KBM-7 (cell line): ENCODE measurements at places on chromosomes 11 and 22.

DNA sequence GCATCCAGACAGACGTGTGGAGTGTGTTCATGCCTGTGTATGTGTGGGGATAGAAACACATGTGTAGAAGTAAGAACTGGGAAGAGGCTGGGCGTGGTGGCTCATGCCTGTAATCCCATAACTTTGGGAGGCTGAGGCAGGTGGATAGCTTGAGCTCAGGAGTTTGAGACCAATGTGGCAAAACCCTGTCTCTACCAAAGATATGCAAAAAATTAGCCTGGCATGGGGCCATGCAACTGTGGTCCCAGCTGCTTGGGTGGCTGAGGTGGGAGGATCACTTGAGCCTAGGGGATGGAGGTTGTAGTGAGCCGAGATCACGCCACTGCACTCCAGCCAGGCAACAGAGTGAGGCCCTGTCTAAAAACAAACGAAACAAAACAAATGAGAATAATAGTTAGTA, 1166.6 kb downstream of the TBC1D22A start:
- no peak for DNase-seq

DNA sequence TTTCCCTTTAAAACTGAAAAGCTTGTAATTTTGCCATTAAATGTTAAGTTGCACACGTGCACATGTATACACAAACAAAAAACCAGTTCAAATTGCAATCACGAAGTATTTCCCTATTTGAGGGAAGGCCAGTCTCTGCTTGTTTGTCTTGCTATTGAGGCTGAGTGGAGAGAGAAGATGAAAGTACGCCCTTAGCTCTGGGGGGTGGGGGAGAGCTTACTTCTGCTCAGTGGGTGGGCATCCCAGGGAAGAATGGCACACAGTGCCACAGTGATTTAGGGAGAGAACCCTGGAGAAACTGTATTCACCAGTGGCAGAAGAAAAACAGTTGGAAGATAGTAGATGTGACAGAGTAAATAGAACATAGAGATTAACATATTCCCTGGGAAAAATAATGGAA, 8.7 kb downstream of the YAP1 start:
- DNase-seq: no peak

- DNase-seq: no peak
These were observed 611.1 kb downstream of the BRD1 start for GRCh38 chr22:49216579-49216978.

- peak; percentile 28 for DNase-seq
These were observed 5.3 kb upstream of the LRRC10B start for GRCh38 chr11:61503135-61503770.

- DNase-seq: no peak
These were observed 38.4 kb upstream of the THY1 start for GRCh38 chr11:119461229-119461963.

DNA sequence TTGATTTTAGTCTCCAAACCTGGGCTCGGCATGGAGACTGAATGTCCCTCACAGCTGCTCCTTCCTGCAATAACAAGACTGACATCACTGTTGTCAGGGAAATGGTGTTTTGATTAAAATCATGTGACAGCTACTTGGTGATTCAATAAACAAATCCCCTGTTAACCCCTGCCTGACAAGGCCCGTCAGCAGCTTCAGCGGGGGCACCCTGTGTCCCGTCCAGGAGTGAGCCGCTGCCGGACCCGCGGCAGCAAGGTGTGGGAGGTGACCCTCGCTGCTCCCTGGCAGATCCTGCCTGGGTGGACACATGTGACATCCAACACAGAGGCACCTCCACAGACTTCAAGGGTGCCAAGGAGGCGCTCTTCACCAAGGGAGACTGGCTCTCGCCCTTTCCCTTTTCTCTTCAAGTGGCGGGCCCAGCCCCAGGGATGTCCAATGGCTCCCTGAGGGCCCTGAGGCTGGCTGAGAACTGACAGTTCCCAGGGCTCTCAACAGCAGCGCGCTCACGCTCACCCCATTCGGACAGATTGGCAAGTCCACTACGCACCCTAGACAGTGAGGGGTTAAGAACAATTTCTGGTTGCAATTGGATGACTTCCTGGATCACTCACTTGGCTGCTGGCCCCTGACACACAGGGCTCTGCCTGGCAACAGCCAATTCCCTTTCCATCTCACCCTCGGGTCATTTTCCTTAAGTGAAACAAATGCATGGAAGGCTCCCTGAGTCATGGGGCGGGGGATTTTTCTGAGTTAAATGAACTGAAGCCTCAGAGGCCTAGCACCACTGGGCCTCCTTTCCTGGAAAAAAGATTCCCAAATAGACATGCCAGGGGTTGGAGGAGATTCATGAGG, 30.7 kb downstream of the PPP2R1B start:
- DNase-seq: no peak

GRCh38 chr11:63766531-63767235, 1.9 kb downstream of the ZFTA start:
- no peak for DNase-seq

DNA sequence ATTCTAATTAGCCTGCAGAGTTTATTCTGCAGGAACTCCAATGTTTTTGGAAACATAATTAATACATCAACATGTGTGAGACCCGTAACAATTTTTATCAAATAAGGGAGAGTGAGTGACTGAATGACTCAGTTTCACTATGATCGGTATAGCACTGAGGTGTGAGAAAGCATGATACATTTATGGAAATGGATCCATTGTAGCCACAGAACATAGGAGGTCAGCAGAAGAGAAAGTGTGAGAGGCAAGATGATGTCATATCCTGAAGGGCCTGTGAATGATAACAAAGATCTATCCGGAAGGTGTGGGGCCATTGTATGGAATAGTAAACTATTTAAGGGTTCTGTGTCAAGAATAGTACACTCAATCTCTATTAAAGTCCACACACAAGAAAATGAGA, 1406.1 kb upstream of the TENM4 start:
- DNase-seq: no peak

DNA sequence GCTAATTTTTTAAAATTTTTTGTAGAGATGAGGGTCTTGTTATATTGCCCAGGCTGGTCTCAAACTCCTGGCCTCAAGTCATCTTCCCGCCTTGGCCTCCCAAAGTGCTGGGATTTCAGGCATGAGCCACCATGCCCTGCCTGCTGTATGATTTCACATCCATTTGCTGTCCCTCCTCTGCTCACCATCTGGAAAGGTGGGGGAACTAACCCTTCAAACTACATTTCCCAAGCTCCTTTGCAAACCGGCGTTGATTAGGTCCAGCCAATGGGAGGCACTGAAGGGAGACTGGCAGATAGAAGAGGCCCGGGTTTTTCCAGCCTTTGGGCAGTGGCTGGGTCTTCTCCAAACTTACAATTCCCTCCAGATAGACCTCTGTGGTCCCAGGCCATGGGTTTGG, 19.3 kb downstream of the RFPL1 start:
- DNase-seq: peak; percentile 47

- no peak for DNase-seq
These were observed 33.6 kb downstream of the MAP6 start for GRCh38 chr11:75635066-75635862.

- no peak for DNase-seq
These were observed 882 bp downstream of the ANO1 start for GRCh38 chr11:70078781-70079616.

DNA sequence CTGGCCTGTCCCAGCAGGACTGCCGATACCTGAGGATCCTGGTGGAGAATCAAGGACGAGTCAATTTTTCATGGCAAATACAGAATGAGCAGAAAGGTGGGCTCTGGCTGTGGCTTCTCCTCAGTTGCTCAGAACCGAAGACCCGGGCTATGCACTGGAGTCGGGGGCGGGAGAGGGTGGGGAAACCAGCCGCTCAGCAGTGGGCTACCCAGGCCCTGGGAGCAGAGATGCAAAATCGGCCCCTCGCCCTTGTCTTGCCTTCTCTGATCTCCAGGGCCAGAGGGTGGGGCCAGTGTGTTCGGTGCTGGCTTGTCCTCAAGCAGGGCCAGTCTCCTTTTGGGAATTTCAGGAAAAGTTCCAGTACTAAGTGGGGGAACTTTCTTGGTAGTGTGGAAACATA, 18.4 kb upstream of the GLB1L2 start:
- no peak for DNase-seq

GRCh38 chr11:60700689-60701468, 1.5 kb downstream of the MS4A8 start:
- DNase-seq: peak; percentile 68

- DNase-seq: no peak
These were observed 16.7 kb downstream of the RNH1 start for GRCh38 chr11:490186-490929.

- DNase-seq: no peak
These were observed 177.1 kb downstream of the LRRC4C start for GRCh38 chr11:41282395-41282794.

GRCh38 chr11:12653729-12654128, 20.5 kb upstream of the TEAD1 start:
- no peak for DNase-seq

GRCh38 chr11:10095412-10096208, 198.4 kb downstream of the SBF2 start:
- no peak for DNase-seq

DNA sequence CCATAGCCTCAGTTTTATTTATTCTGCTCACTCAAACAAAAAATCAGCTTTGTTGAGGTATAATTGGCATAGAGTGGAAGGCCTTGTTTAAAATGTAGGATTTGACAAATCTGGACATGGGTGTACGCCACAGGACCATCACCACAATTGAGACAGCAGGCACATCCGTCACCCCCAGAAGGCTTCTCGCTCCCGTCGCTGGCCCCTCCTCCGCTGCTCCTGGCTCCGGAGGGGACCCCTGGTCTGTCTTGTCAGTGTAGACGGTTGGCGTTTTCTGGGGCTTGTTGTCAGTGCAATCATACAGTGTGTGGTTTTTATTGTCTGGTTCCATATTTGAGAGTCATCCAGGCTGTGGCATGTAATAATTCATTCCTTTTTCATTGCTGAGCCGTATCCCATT, 97.6 kb downstream of the KCNQ1 start:
- no peak for DNase-seq

GRCh38 chr11:41494716-41495115, 35.3 kb upstream of the LRRC4C start:
- DNase-seq: no peak

- DNase-seq: no peak
These were observed 20.7 kb downstream of the NADSYN1 start for GRCh38 chr11:71473793-71474080.

DNA sequence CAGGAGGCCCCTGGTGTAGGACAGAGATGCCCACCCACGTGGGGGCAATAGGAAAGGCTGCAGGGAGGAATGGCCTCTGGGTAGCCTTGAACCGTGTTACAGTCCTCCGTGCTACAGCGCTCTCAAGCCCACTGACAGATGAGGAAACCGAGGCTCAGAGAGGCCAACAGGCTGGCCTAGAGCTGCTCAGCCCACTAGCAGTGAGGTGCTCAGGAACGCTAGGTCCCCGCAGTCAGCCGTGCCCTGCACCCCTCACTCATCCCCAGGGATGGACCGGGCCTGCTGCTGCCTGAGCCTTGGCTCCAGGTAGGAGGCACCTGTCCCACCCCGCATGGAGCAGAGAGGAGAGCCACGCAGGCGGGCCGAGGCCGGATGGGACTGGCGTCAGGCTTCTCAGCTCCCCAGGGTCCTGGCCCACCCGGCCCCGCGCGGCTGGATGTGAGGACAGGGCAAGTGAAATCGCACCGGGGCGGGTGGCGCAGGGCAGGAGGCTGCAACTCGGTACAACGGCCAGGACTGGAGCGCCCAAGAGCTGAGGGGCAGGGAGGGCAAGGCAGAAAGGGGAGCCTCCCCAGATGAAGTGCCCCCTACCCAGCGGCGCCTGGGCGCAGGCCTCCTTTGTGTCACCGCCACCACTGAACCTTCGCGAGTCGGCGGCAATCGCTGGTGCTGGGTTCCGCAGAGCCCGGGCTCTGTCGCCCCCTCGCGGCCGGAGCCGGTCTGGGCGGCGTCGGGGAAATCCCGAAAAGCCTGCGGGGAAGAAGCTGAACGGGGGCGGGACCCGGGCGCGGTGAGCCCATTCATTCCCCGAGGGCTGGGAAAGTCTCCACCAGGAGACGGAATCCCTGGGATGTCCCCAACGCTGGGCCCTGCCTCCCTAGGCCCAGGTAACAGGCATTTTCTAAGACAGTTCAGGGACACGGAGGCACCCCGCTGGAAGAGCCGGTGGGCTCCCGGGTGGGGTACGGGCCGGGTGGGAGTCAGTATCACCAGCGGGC, 8.4 kb upstream of the SLC2A11 start:
- DNase-seq: peak; percentile 86

GRCh38 chr11:73308961-73309919, 1.2 kb downstream of the ARHGEF17 start:
- DNase-seq: peak; percentile 72

DNA sequence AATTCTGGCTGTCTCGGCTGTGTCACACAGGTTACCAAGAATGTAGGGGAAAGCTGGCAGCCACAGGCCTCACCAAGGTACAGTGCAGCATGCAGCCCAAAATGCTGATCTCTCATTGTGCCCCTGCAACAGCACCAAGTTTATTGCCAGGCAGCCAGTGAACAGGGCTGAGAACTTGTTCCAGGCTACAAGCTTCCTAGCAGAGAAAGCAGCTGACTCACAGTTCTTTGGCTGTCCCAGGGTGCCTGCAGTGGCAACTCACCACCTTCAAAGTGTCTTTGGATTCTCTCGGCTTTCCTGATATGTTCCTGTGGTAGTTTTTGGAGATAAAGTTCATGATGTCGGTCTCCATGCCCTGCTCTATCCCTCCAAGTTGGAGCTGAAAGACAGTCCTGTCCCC, 719.1 kb upstream of the ANO3 start:
- no peak for DNase-seq

- no peak for DNase-seq
These were observed 45.2 kb upstream of the ADSL start for GRCh38 chr22:40300884-40301672.

DNA sequence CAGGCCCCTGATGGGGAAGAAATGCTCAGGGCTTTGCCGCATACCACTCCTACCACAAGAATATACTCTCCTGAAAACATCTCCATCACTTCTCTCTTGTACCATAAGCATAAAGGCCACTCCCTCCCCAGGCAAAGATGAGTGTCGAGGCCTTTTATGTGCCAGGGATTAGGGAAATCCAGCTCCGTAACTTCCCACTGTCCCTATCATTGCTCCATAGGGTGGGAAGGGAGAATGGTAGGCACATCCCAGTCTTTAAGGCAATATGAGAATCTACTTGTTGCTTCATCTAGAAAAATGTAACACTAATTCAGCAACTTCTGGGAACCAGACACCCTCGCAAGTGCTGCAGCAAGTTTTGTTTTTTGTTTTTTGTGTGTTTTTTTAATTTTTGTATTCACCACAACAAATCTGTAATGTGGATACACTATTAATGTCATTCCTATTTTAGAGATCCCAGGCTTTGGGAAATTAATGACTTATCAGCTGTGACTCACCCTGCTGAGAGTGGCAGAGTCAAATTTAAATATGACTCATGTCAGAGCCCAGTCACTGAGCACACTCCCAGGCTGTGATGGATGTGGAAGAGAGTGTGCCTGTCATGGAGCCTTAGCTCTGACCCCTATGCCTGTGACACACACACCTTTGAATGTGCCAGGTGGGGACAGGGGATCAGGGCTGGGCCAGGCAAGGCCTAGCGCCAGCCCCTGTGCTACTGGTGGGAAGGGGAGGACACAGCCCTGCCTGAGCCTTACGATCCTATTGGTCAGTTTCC, 23.4 kb downstream of the PANX1 start:
- DNase-seq: no peak

- DNase-seq: no peak
These were observed 1.5 kb upstream of the ATP5MGL start for GRCh38 chr22:42641801-42642413.
